ELF-1 (cell line): ENCODE measurements at places on chromosomes 5 and 9.

DNA sequence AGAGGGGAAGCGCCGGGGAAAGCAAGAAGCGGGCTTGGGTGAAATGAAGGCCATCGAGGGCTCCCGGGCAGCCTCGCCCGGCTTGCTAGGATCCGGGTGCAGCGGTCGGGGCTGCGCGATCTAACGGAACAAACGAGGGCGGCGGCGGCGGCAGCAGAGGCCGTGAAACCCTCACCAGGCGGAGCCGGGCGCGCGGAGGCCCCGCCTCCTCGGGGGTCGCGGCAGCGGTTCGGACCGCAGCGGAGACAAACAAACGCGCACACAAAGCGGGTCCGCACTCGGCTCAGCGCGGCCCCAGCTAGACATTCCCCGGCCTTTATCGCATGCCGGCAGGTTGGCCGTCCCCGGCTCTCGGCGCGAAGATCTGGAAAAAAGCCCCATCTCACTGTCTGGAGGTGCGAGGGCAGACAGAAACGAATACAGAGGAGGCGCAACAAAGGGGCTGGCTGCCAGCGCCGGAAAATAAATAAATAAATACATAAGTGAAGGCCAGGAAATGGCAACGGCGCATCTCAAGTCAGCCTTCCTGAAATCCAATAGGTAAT, 10.5 kb upstream of the TRIM36 start:
- peak; percentile 81 for DNase-seq

DNA sequence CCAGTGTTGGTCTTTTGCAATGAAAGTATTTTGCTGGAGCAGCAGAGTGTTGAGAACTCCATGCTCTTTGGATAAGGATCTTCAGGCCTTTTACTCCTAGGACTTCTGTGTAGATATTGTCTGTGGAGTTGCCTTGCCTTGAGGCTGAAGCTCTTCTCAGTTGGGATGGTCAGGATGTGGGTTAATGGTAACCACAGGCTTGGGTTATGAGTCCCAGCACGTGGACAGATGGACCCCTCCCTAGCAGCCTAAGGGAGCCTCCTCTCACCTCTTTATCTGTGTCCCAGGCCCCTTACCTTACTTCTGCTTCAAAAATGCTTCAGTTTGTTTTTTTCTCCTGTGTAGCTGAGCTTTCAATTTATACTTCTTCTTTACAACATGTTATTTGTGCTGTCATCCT, 109.9 kb downstream of the MEGF10 start:
- DNase-seq: no peak

DNA sequence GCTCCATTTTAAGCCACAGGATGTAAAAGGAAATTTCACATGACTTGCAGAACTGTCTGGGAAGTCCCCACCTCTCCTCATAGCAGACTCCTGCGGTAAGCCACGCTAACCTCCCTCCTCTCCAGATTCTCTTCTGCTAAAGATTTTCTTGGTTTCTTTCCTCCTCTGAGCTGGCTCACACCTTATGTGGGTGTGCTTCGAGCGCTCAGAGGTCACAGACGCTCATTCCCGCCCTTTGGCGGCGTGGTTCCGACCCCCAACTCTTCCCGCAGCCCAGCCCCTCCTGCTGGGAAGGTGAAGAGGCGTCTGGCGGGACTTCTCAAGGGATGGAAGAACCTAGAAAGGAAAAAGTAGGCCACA, 32.9 kb upstream of the CDK20 start:
- peak; percentile 12 for DNase-seq

GRCh38 chr5:133256276-133256675, 204.5 kb downstream of the HSPA4 start:
- no peak for DNase-seq
